Omental fat pad (tissue), 4 donors: ENCODE measurements at places on chromosomes 13 and 19.
A peak's percentile ranks its signal among the peaks of the same experiment; 100 is the strongest.

DNA sequence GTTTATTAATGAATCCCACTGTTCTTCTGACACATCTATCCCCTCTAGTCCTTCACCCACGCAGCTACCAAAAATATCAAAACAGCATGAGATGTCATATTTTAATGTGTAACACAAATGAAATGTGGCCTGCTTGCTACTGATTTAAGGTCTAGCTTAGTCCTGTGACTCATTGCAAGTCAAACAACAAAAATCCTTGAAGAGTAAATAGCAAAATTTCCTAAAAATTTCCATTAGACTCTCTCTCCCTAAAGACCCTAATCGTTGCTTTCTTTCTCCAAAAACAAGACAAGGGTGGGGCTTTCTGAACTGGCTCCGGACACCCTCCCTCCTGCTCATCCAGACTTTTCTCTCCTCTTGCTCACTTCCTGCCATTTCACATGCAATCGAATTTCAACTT is 99.9 kb upstream of the IPO5 start:
- no peak for DNase-seq

DNA sequence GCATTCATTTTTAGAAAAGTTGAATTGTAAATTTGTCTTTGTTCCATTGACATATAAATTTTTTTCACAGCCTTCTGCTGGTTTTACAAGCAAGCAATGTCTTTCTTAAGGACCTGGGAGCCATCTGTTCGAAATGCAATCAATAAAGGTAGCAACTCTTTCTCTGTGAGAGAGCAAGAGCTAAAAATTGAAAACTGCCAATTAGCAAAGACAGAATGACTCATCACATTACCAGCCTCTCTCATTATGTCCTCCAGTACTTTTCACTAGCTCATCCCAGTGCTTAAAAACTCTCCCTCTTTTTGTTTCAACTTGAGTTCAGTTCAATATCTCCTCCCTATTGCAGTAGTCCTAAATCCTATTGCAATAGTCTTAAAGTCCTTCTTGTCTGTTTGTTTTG is 760.7 kb upstream of the SLITRK6 start:
- no peak for DNase-seq

- DNase-seq = no peak
These were observed 279.9 kb downstream of the FOXO1 start for GRCh38 chr13:40386586-40386985.

DNA sequence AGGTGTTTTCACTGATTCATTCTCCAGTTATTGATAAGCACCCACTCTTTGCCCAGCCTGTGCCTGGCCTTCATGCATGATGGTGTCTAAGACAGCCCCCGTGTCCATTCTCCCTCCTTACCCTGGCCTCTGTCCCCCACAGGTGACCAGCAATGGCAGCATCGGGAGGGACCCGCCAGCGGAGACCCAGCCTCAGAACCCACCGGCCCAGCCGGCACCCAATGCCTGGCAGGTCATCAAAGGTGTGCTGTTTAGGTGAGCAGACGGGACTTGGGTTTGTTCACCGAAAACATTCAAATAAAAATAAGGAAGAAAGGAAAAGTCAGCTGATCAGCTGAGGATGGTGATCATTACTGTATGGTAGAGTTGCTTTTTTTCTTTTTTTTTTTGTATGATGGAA is 6.6 kb downstream of the CLPTM1 start:
- DNase-seq = no peak

DNA sequence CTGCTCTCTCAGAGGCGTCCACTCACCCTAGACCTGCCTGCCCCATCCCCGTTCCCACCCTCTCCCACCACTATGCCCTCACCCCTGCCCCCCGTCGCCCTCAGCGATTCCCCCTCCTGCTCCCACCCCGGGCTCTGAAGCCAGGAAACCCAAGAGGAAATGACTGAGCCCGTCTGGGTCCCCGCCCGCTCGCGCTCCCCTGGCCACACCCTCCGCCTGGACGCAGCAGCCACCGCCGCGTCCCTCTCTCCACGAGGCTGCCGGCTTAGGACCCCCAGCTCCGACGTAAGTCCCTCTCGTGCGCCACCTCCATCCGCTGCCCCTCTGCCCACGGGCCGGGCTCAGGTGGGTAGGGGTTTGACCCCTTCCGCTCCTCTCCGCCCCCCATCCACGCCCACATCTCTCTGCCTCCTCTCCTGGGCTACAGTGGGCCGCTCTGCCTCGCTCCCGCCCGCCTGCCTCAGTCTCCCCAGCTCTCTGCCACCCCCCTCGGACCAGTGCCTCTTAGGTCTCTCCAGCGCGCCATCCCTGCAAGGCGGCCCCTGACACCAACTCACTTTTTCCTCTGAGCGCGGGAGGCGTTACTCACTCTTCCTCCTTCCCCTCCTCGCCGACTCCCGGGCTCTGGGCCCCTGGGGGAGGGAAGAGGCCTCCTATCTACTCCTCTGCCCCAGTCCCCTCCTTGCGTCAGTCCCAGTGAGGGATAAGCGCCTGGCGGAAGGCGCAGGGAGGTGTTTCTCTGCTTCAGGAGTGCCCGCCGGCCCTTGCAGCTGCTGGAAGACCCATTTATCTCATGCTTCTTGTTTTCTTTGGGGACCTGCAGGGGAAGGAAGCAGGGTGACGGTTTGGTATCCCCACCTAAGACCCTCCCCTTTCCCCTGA is at the start of gene FXYD5:
Gene FXYD5, plus strand, starts transcription at position 211 of the 882 bp plus-strand sequence. CDS start 816 bp downstream, outside the sequence.
- peak; percentile 62 for DNase-seq

GRCh38 chr19:49119411-49120324 is at the start of gene PPFIA3:
Gene PPFIA3, plus strand, starts transcription at chr19:49119544. Its CDS starts 8,330 bp downstream, at chr19:49127874.
- DNase-seq = no peak

- no peak for DNase-seq
These were observed 4.0 kb upstream of the HCN2 start for GRCh38 chr19:585551-586110.

GRCh38 chr19:52809801-52810200 is 11.6 kb downstream of the ZNF28 start:
- no peak for DNase-seq

GRCh38 chr19:44687888-44688287 is 11.1 kb upstream of the CEACAM16 start:
- DNase-seq = no peak

- DNase-seq = no peak
These were observed 83.2 kb downstream of the NBEA start for GRCh38 chr13:35025314-35025713.

GRCh38 chr13:44355621-44356020 is 18.0 kb upstream of the SERP2 start:
- DNase-seq = no peak

DNA sequence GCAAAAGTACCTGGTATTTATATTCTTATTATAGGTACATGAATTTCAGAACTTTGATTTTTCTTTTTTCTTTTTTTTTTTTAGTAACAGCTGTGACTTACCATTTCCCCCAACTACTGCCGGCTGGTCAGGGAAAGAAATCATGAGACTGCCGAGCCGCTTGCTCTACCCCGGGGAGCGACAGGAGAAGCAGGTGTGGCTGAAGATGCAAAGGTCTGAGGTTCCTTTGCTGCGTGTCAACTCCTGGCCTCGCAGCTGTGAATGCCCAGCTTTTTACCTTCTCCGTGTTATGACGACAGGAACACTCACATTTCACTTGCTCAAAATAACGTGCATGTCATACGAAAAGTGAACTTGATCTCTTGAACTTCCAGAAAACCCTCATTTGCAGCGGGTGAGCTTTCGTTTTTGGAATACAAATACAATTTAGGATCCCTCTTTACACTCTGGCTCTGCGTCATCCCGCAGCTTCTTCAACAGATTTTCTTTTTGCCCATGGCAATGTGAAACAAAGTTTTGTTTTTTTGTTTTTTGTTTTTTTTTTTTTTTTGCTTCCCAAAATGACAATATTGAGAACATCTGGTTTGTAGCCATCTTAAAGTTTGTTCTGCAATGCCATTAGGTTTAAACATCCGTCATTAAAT is 117.9 kb downstream of the EFNB2 start:
- no peak for DNase-seq

- DNase-seq = no peak
These were observed 48.6 kb downstream of the DPF1 start for GRCh38 chr19:38175422-38175821.

- DNase-seq = peak; percentile 89
These were observed at the start of gene TPGS1 for GRCh38 chr19:507286-508203. Gene TPGS1, plus strand, starts transcription at chr19:507497. Its CDS starts 10 bp downstream, at chr19:507507.

DNA sequence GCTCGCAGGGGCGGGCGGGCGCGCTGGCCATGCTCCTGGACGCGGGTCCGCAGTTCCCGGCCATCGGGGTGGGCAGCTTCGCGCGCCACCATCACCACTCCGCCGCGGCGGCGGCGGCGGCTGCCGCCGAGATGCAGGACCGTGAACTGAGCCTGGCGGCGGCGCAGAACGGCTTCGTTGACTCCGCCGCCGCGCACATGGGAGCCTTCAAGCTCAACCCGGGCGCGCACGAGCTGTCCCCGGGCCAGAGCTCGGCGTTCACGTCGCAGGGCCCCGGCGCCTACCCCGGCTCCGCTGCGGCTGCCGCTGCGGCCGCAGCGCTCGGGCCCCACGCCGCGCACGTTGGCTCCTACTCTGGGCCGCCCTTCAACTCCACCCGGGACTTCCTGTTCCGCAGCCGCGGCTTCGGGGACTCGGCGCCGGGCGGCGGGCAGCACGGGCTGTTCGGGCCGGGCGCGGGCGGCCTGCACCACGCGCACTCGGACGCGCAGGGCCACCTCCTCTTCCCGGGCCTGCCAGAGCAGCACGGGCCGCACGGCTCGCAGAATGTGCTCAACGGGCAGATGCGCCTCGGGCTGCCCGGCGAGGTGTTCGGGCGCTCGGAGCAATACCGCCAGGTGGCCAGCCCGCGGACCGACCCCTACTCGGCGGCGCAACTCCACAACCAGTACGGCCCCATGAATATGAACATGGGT is 599 bp downstream of the ZIC2 start:
- no peak for DNase-seq

DNA sequence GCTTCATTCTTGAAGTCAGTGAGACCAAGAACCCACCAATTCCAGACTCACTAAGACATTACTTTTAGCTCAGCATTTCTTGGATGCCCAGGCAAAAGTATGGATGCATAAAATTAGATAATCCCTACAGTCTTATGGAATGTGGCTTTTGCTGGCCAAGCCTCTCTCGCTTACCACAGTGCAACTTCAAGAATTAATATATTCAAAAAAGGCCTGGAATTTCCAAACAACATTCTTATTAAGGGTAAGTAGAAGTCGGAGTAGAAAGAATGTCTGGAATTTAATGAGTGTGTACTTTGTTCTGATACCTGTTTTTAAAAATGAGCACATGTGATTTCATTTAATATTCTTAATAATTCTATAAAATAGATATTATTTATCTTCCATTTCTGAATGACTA is 302.4 kb upstream of the TMTC4 start:
- DNase-seq = no peak

- DNase-seq = no peak
These were observed 42.8 kb downstream of the TPT1 start for GRCh38 chr13:45298206-45298505.

GRCh38 chr13:54210397-54211049 is 1181.9 kb downstream of the OLFM4 start:
- no peak for DNase-seq

DNA sequence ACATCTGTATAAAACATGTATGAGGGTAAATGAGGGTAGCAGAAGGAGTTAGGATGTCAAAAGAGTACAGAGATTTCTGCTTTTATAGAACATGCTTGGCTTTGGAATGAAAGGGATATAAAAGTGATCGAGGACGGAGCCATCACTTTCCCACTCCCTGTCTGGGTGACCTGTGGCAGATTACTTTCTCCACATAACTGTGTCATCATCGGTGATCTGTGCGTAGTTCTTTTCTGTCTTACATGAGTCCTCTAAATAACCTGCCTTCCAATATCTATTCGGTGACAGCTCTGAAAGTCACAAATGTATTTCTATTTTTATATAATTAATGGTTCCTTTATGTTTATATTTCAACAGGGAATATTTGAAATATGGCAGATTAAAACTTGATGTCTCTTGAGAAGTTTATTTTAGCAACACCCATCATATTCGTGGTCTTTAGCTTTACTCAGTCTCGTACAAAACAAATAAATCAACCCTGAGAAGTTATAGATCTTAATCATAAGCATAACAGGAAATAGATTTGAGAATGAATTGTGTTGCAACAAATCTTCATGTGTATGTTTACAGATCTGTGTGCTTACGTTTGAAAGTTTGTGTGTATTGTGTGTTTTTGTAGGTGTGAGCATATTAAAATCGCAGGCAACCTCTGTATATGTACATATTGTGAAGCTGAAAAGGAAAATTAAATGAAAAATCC is 1094.3 kb downstream of the EFNB2 start:
- no peak for DNase-seq

DNA sequence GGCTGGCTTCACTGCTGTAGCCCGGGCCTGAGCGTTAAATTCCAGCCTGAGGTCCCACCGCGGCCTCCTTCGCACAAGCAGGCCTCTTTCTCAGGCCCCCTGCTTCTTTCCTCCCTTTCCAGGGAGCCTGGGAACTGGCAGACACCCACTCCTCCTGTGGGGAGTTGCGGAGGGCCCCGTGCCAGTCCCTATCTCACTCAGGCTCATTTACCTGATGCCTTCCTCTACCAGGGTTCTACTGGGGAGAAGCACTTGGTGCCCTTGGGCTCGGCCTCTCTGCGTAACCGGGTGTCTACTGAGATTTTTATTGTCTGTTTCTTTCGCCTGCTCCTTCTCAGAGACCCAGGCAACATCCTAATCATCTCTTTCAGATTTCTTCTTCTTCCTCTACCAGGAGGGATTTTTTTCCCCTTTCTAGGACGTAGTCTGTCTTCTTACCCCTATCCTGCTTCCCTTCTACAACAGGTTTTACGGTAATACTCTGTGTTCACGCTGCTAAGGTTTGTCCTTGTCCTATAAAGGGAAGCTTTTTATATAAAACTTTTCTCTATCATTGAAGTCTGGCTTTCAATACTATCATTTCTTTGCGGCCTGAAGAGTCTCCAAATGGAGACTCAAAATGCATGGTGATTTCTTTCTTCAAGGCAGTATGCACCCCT is 135.4 kb upstream of the GPR12 start:
- no peak for DNase-seq

DNA sequence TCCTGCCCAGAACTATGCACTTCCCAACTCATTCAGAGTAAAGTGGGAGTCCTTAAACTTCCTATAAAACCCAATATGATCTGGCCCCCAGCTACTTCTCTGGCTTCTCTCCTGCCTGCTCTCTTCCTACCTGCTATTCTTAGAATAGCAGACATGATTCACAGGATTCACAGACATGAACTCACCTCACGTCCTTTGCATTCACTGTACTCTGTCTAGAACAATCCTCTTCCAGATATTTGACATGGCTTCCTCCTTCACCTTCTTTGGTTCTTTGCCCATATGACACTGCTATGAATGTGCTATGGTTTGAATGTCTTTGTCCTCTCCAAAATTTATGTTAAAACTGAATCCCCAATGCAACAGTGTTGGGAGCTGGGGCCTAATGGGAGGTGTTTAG is 154.9 kb downstream of the UGGT2 start:
- DNase-seq = no peak

- no peak for DNase-seq
These were observed 73.0 kb upstream of the MAB21L1 start for GRCh38 chr13:35549481-35549880.
